ENCODE measurements at places on chromosomes 11 and 22.
A peak's percentile ranks its signal among the peaks of the same experiment; 100 is the strongest.

DNA sequence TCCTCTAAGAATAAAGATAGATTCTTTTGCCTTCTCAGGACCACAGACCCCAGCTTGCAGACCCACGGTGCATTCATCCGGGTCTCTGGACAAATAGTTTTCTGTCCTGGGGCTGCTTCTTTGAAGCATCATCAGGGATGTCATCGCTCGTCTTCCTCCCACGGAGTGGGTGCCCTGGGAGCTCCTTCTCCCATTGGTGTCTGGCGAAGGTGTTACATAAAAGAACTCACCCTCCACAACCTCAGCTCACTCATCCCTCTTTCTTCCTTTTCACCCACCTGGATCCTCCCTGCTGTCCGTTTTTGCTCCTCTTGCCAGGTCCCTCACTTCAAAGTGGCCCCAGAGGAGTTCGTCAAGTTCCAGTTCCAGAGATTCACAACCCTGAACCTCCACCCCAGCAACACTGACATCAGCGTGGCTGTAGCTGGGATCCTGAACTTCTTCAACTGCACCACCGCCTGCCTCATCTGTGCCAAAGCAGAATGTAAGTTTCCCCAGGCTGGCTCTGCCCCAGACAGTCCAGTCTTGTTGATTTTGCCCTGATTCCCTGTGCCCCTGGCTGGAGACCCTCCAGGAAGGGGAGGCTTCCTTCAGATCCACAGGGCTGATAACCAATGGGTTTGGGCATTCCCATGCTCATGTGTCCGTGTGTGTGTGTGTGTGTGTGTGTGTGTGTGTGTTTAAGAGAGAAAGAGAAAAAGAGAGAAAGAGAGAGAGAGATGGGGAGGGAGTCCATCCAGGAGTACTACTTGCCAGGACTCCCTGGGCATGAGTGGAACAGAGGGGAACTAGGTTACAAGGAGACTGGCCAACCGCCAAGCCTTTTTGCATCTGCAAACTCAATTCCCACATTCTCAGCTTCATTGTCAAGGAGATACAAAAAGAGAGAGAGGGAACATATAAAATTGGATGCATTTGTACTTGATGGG lies 204.2 kb upstream of the TBCEL start:
- no peak for DNase-seq

GRCh38 chr11:66100272-66101065 lies 30.4 kb downstream of the PACS1 start:
- DNase-seq = peak; percentile 85

DNA sequence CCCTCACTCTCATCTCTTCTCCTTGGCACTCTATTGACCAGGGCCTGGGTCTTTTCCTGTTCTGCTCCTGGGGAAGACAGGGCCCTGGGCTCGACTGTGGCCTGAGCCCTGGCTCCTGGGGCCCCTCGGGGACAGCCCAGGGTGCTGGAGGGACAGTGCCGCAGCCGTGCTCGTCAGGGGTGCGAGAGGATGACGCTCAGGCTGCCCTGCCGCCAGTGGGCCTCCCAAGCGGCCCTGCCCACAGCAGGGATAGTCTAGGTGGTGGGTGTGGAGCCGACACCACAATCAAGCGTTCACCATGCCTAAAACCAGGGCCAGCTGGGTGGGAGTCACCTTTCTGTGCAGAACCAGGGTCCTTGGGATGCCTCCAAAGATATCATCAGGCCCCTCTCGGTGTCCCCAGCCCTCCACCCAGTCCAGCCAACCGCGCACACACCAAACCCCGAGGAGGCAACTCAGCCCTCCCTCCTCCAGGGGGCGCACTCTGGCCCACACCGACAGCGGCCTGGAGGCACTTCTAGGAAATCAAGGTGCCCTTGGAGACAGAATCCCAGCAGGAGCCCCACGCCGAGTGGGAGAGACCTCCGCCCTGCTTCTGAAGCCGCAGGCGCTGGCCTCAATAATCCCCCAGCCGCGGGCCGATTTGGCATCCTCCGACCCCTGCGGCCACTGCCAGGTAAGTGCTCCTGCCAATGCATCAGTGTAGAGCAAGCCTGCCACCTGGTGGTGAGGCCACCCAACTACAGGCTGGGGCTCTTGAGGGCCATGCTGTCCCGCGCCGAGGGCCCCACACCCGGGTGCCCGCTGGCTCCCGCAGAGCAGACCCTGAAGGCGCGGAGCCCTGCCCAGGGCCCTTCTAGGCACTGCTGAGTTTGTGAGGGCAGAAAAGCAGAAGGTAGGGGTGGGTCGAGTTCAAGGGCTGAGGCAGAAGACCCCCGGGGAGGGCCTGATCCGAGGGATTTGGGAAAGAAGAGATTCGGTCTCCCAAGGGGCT lies 496.4 kb downstream of the BUD13 start:
- peak; percentile 88 for DNase-seq

DNA sequence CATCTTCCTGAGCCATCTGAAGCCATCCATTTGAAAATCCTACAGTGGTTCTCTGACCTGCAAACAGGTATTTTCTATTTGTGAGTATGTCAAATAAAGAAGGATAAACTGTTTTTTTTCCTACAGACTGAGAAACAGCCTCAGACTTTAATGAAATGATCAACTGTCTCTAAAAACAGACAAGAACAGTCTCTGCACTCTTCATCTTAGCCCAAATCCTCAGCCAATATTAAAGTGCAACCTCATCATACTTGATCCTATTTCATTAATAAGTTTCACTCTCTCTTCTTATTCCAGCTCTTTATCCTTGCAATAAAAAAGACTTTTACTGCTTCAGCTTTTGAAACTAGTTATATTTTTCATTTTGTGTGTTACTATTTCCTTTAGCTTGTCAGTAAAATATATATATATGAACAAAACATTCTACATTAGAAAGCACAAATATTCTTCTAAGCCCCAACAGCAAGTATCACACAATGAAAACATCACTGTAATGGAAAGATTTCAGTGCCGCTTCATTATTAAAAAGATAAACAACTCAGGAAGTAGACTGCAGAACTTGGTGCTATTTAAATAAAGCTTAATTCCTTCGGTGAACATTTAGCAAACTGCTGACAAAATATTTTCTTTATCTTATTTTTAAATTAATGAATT lies 45.5 kb upstream of the FAT3 start:
- no peak for DNase-seq

DNA sequence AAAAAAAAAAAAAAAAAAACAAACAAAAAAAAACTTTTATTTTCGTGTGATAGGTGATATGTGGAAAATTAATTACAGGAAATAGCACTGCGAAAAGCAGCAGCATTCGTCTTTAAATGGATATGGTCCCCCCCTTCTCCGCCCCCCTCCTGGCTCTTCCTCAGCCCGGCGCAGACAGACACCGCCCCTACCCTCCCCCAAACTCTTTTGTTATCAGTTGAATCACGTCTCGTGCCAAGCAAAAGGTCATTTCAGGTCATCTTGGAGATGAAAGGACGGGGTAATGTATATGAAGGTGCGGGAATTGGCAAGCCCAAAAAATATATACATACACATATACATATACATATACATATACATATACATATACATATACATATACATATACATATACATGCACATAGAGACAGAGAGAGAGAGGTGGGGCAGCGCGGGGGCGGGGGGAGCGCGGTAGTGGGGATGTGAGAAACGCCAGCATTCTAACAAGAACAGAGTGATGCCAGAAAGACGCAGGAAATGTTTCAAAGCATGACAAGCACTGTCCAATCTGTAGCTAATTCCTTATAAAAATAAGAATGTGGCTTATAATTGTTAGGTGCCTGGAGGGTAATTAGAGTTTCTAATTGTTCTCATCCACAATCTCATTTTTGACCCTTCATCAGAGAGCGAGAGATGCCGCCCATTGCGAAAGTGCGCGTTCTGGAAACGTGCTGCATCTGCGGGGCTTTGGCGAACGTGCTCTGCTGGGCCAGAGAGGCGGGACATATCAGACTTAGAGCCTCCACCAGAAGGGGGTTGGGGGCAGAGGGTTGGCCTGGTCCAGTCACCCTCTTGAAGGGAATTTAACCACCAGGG lies 214.5 kb upstream of the UBASH3B start:
- peak; percentile 81 for DNase-seq

GRCh38 chr11:22234743-22235142 lies 41.9 kb downstream of the ANO5 start:
- no peak for DNase-seq

DNA sequence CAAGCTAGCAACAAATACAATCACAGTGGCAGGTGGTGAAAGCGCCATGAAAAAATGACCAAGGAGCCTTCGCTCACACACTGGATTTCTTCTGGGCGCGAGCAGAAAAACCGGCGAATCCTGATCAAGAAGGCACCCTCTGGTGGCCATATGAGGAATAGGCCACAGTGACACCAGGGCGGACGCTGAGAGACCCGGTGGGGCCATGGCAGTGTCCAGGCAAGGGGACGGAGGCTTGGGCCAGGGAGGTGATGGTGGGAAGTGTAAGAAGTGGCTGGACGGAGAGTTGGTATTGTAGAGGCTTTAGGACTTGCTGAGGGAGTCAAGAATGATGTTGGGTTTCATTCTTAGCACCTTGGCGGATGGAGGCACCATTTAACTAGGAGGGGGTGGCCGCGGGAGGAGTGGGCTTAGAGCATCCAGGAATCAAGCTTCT lies 16.9 kb upstream of the RAC2 start:
- no peak for DNase-seq

GRCh38 chr11:44813401-44813800 lies 86.6 kb downstream of the TSPAN18 start:
- no peak for DNase-seq

- DNase-seq = no peak
Measured at GRCh38 chr11:79189601-79190000, 251.2 kb downstream of the TENM4 start.

DNA sequence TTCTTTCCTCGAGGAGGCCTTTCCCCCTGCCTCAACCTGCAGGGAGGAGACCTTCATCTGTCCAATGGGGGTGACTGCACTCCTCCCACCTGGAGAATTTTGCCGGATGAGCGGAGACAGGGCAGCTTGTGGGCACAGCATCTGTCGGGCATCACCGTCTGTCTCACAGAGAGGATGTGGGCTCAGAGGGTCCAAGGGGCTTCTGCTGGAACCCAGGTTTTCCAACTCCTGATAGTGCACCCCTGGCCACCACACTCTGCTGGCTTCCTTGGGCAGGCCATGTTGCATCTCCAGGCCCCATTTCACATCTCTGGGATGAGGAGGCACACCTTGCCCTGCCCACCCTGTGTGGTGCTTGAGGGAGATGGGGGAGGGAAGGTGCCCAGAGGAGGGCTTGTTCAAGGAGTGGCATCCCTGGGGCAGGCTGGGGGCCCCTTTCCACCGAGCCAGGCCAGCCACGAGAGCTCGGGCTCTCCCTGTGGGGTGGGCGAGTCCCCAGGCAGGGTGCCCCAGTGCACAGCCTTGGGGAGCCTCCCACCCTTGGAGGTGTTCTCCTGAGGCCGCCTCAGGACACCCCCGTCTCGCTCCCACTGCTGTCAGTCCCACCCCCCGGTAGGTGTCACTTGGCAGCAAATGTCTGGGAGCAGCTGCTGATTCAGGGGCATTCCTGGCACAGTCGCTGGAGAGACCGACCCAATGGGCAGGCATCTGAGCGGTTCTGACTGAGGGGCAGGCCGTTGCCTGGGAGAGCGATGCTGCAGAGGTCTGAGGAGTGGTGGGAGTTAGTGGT lies 84.2 kb downstream of the MORC2 start:
- no peak for DNase-seq

DNA sequence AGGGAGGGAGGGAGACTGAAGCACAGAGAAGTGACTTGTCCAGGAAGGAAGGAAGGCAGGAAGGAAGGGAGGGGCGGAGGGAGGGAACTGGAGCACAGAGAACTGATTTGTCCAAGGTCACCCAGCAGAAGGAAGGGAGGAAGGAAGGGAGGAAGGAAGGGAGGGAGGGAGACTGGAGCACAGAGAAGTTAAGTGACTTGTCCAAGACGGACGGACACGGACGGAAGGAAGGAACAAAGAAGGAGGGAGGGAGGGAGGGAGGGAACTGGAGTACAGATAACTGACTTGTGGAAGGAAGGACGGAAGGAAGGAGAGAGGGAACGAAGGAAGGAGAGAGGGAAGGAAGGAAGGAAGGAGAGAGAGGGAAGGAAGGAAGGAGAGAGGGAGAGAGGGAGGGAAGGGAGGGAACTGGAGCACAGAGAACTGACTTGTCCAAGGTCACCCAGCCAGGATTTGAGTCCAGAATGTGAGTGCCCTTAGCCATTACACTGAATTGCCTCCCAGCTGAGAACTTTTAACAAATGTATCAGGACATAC lies 1.5 kb downstream of the SLC35F2 start:
- no peak for DNase-seq

- no peak for DNase-seq
Measured at GRCh38 chr22:21632237-21632895, at the start of gene CCDC116. Gene CCDC116, plus strand, starts transcription at chr22:21632760. Its CDS starts 422 bp downstream, at chr22:21633182.

GRCh38 chr11:15186146-15186545 lies 71.4 kb downstream of the INSC start:
- no peak for DNase-seq

Data from suprapubic skin (tissue), 4 donors.